ENCODE measurements at places on chromosomes 11 and 22. TPM values are rescaled to one million over a fixed set of nuclear protein-coding genes. Genes with fewer than 3 reads are reported as not detected.

WNT11 gene
- total RNA-seq: 6.8 TPM

- H3K27ac ChIP-seq: no peak overlapping the region
- no peaks in the 10 kb centered on the region for H3K4me1 ChIP-seq
- H3K27me3 ChIP-seq: no peaks in the 10 kb centered on the region
- DNase-seq: no peak
- no peaks in the 10 kb centered on the region for H3K36me3 ChIP-seq
Measured at GRCh38 chr11:110087812-110088534, 5.2 kb upstream of the ZC3H12C start.

GRCh38 chr11:134413043-134413825 lies 1.2 kb upstream of the B3GAT1 start:
- no peak overlapping the region for H3K27ac ChIP-seq
- no peaks in the 10 kb centered on the region for H3K36me3 ChIP-seq
- no peaks in the 10 kb centered on the region for H3K27me3 ChIP-seq
- H3K4me3 ChIP-seq: no peak overlapping the region
- no peak for DNase-seq
- no peaks in the 10 kb centered on the region for H3K4me1 ChIP-seq

DNA sequence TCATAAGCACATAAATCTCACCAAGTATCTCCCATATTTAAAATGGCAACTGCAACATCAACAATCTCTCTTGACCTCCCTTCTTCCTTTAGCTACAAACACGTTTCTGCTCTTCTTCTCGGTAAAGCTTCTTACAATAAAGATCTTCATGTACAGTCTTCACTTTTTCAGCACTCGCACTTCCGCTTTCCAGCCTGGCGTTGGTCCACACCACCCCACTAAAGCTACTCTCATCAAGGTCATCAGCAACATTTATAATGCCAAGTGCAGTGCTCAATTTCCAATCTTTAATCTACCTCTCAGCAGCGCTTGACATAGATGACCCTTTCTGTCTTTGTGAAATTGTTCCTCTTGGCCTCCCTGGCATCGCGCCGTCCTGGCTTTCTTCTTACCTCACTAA lies 33.6 kb downstream of the NTM start:
- no peaks in the 10 kb centered on the region for H3K36me3 ChIP-seq
- H3K27me3 ChIP-seq: no peaks in the 10 kb centered on the region
- no peak overlapping the region for H3K27ac ChIP-seq
- DNase-seq: no peak

DNA sequence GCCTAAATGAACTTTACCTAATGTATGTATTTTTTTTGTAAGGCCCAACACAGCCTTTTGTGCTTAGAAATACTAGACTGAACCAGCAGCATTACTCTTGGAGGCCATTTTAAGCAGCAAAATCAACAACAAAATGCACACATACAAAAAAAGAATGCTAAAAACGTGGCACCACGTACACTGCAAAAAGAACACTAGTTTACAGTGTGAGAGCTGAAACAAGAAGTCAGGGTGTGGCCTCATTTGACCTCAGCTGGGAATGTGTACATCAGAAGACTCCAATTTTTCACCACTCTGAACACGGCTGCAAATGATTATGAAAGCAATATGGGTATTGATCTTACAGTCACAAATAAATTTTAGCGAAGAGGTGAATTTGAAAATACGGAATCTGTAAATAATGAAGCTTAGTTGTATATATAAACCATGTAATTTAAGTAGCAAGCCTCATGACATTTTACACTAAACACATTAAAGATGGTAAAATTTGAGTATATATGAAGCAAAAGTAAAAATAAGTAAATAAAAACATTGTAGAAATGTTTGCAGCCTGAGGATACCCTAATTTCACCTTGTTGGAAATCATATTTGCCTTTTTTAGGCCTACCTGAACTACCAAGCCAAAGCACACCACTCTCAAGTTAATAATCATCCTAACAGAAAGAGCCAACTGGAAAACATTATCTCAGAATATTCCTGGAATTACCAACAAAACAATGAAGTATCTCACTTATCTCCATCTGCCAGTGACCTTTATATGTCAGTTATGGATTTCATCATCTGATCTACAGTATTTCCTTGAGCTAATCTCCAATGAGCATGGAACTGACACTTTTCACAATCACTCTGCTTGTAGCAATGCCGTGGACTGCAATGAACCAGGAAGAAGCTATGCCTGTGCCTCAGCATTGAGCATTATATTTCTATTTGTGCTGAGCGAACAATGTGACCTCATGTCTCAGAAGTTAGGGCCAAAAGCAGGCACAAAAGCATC lies 319.5 kb upstream of the FAT3 start:
- DNase-seq: no peak
- no peak overlapping the region for H3K4me3 ChIP-seq
- no peaks in the 10 kb centered on the region for H3K27me3 ChIP-seq

DNA sequence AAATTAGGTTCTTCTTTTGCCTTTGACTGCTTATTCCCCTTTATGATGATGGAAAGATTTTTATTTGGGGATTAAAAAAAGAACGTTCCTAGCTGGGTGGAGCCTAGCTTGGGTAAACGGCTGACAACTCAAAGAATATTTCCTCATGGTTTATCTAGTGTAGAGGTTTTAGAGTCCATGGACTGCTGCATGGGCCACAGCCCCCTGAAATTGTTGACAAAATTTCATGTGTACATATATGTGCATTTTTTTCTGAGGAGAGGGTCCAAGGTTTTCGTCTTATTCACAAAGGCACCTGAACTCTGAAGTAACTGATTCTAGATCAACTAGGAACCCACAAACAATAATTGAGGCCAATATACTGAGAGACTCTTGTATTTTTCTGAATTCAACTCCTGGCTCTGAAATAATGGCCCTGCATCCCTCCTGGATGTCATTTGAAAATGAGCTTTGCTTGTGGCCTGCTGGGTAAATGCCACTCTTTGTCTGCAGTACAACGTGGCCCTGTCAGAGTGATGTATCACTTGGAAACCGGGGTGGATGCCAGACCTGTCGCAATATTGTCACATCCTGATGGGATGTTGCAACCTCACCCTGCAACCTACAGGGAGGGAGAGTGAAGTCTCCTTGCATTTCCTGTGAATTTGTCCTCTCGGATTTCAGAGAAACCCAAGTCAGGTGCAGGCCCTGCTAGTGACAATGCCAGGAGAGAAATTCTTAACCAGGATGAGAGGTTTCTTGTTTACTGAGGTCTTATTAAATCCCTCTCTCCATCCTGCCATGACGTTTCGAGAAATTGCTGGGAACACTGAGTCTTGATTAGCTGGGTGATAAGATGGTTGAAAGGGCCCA lies 33.8 kb downstream of the EHF start:
- DNase-seq: peak; percentile 61
- no peaks in the 10 kb centered on the region for H3K27me3 ChIP-seq
- H3K27ac ChIP-seq: peak overlapping the region; percentile 32
- no peak overlapping the region for H3K4me3 ChIP-seq
- no peaks in the 10 kb centered on the region for H3K36me3 ChIP-seq

DNA sequence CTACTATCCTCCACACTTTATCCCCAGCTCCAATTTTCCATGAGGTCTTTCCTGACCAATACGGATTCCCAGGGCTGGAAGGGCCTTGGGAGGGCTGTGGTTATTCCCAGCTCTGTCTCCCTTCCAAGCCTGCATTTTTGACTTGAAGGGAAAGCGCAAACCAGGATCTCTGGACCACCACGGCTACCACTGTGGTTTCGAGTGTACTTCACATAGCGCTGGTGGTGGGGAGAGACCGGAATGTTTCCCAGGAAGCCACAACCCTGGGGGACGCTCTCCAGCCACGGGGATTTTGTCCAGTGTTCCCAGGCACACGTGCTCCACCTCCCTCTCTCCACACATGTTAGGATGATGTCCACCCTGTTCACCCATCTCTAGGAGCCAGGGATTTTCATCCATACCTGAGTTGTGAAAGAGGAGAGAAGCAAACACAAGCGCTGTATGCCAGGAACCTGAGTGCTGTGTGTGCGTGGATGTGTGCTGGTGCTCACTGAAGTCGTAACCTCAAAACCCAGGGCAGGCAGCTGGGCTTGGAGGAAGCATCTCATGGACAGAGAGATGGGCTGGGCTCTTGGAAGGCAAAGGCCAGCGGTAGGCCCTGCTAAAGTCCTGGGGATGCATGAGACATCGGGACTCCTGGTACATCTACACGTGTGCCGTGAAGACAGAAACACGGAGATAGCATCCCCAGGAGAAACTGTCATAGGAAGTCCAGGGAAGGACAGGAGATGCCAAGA lies 1.3 kb upstream of the NPTXR start:
- H3K4me3 ChIP-seq: no peak overlapping the region
- no peak overlapping the region for H3K27ac ChIP-seq
- no peak for DNase-seq

DNA sequence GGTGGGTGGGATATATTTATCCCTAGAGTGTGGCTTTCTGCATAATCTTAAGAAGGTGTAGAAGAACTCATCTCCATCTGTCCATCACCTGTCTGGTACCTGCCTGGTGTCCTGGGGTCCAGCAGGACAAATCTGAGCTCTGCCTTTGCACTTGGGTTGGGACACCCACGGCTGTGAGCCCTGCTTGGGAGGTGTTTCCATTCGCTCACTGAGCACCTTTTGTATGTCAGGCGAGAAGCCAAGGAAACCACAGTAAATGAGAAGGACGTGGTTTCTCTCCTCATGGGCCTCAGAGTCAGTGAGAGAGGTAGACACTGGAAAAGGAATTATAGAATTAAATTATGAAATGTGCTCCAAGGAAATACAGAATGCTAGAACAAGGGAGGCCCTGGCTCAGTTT lies 555.9 kb downstream of the MIAT start:
- no peaks in the 10 kb centered on the region for H3K27me3 ChIP-seq
- H3K36me3 ChIP-seq: no peaks in the 10 kb centered on the region
- no peak overlapping the region for H3K27ac ChIP-seq
- no peak overlapping the region for H3K4me3 ChIP-seq

HTR3B gene
- total RNA-seq: not detected

DNA sequence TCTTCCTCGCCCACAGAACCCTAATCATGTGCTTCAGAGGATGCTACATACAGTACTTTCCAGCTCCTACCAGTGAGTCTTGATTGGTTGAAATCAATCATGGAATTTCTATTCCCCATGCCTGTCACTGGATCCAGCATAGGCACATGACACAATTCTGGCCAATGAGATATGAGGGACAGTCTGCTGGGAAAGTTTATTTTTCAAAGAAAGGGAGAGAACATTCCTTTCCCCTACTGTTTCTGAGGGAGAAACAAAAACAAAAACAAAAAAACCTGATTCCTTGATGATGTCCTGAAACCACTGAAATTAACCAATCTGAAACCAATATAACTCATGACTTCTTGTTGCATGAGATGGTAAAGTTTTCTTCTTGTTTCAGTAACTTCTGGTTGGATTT lies 3.3 kb upstream of the RCN1 start:
- no peaks in the 10 kb centered on the region for H3K36me3 ChIP-seq
- no peak overlapping the region for H3K27ac ChIP-seq
- H3K4me1 ChIP-seq: no peaks in the 10 kb centered on the region

NNMT gene
- 42.1 TPM for total RNA-seq

- peak within 1 kb of the TSS; percentile 82 for H3K4me3 ChIP-seq
- H3K27ac ChIP-seq: peak within 1 kb of the TSS; percentile 89
- H3K4me1 ChIP-seq: no peaks in the 10 kb centered on the region
- H3K36me3 ChIP-seq: no peaks in the 10 kb centered on the region
- H3K27me3 ChIP-seq: no peaks in the 10 kb centered on the region
Measured at GRCh38 chr11:67372993-67373647, at the start of gene CLCF1. TSS of gene CLCF1 (minus strand) at chr11:67373598. CDS start at chr11:67373539, 59 bp downstream.

DNA sequence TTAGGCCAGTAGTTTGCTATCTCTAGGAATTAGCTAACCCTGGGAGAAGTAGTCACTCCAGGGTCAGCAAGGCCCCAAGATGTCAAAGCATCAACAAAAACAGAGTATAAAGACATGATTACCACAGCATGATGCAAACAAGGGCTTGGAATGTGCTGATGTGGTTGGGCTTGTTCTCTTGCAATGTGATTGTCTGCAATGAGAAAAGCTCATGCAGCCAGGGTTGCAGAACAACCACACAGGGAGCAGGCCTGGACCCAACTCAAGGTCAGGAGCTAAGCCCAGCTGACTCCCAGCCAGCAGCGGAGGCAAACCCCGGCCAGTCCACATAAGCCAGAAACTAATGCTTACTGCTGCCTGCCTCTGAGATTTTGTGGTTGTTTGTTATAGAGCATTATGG lies 132.4 kb upstream of the ZC3H12C start:
- no peaks in the 10 kb centered on the region for H3K36me3 ChIP-seq
- H3K4me1 ChIP-seq: no peaks in the 10 kb centered on the region
- no peak overlapping the region for H3K4me3 ChIP-seq
- no peaks in the 10 kb centered on the region for H3K27me3 ChIP-seq
- peak; percentile 68 for DNase-seq

DNA sequence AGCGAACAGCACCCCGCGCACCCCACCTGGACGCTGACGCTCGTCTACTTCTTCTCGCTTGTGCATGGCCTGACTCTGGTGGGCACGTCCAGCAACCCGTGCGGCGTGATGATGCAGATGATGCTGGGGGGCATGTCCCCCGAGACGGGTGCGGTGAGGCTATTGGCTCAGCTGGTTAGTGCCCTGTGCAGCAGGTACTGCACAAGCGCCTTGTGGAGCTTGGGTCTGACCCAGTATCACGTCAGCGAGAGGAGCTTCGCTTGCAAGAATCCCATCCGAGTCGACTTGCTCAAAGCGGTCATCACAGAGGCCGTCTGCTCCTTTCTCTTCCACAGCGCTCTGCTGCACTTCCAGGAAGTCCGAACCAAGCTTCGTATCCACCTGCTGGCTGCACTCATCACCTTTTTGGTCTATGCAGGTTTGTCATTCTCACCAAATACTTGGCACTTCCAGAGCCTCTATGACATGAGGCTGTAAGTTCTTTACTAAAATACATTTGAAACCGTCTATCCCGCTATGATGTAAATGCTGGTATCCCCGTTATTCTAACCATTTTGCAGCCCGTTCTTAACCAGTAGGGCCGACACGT lies 535 bp downstream of the AQP11 start:
- H3K27me3 ChIP-seq: no peaks in the 10 kb centered on the region
- DNase-seq: no peak
- peak overlapping the region; percentile 58 for H3K4me3 ChIP-seq
- H3K36me3 ChIP-seq: no peaks in the 10 kb centered on the region
- no peaks in the 10 kb centered on the region for H3K4me1 ChIP-seq

GRCh38 chr11:9386901-9387300 lies 2.4 kb downstream of the IPO7 start:
- H3K27me3 ChIP-seq: no peaks in the 10 kb centered on the region
- no peaks in the 10 kb centered on the region for H3K36me3 ChIP-seq
- H3K4me1 ChIP-seq: peaks cover 21% of the 10 kb centered on the region
- no peak overlapping the region for H3K27ac ChIP-seq
- H3K4me3 ChIP-seq: no peak overlapping the region

- H3K27me3 ChIP-seq: no peaks in the 10 kb centered on the region
- no peaks in the 10 kb centered on the region for H3K4me1 ChIP-seq
- peak within 1 kb of the TSS; percentile 62 for H3K4me3 ChIP-seq
- H3K27ac ChIP-seq: peak within 1 kb of the TSS; percentile 49
- peak; percentile 70 for DNase-seq
Measured at GRCh38 chr22:38843657-38844314, at the start of gene NPTXR. TSS of gene NPTXR (minus strand) at chr22:38844028.

GRCh38 chr11:127524618-127525017 lies 524.0 kb upstream of the KIRREL3 start:
- H3K4me3 ChIP-seq: no peak overlapping the region
- H3K27me3 ChIP-seq: no peaks in the 10 kb centered on the region
- DNase-seq: peak; percentile 15
- H3K36me3 ChIP-seq: no peaks in the 10 kb centered on the region

- H3K4me3 ChIP-seq: no peak overlapping the region
- H3K36me3 ChIP-seq: no peaks in the 10 kb centered on the region
- no peak for DNase-seq
- no peaks in the 10 kb centered on the region for H3K4me1 ChIP-seq
- no peaks in the 10 kb centered on the region for H3K27me3 ChIP-seq
Measured at GRCh38 chr11:28547321-28547741, 439.1 kb downstream of the METTL15 start.

GRCh38 chr11:10451426-10452116 lies 3.5 kb upstream of the AMPD3 start:
- H3K36me3 ChIP-seq: no peaks in the 10 kb centered on the region
- H3K27ac ChIP-seq: peak overlapping the region; percentile 89
- H3K4me1 ChIP-seq: no peaks in the 10 kb centered on the region
- no peak for DNase-seq
- peak overlapping the region; percentile 57 for H3K4me3 ChIP-seq
